ENCODE measurements at places on chromosomes 2 and 18. TPM values are rescaled to one million over a fixed set of nuclear protein-coding genes. Genes with fewer than 3 reads are reported as not detected.

DNA sequence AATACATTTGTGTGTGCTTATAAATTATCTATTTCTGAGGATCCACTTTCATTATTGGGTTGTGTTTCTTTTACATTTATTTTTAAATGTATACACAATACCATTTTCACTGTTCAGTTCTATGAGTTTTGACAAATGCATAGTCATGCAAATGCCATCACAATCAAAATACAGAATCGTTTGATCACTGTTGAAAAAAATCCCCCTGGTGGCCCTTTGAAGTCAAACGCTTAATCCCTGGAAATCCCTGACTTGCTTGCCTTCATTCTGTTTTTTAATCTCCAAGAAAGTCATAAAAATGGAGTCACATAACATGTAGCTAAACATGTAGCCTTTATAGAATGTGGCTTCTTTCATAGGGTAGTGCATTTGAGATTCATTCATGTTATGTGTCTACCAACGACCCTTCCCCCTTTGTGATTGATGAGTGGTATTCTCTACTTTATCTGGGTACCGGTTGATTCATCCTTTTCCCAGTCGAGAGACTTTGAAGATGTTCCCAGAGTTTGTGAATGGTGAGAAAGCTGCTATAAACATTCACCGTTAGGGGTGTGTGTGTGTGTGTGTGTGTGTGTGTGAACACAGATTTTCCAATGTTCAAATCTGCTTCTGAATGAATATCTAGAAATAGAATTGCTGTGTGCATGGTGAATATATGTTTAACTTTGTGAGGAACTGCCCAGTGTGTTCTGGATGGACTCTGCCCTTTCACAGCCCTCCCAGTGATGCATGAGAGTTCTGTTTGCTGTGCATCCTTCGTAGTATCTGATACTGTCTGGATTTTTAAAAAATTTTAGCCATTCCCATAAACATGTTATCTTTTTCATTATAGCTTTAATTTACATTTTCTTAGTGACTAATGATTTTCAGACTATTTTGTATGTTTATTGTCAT is 173.6 kb downstream of the GALR1 start:
- DNase-seq, result no peak

DNA sequence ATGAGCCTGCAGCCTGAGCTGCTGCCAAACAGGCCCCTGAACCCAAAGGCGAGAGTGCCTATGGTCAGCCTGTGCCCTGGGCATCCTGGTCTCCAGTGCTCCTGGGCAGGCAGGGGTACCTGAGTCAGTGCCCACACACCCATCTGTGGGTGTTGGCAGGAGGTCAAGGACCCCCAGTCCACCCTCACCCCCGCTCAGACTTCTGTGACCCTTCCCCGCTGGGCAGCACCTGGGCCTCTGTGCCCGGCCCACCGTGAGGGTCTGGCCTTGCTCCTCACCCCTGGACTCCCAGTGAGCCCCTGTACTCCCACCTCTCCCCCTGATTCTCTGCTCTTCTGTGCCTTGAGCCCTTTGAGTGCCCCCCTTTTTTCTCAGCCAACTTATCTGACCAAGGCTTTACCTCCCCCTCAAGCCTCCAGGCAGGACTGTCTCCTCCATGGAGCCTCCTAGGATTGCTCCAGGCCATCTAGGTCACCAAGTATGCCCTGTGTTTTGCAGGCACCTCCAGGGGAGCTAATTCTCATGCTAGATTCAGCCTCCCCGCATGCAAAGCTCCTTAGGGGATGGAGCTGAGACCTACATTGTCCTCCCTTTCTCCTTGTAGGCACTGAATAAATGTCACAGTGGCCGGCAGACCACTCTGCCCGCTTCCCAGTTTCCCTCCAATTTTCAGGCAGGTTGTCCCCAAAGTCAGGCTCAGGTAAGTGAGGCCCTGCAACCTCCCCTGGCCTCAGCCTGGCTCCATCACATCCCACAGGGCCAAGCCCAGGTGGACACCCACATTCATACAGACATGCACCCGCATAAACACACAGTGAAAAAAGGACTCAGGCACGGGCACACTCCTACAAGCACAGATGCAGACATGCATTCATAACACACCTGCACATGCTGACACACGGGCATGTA is 21.9 kb upstream of the PTMA start:
- DNase-seq, result no peak

- no peak for DNase-seq
These were observed 91.8 kb downstream of the SKA1 start for GRCh38 chr18:50466634-50467033.

DNA sequence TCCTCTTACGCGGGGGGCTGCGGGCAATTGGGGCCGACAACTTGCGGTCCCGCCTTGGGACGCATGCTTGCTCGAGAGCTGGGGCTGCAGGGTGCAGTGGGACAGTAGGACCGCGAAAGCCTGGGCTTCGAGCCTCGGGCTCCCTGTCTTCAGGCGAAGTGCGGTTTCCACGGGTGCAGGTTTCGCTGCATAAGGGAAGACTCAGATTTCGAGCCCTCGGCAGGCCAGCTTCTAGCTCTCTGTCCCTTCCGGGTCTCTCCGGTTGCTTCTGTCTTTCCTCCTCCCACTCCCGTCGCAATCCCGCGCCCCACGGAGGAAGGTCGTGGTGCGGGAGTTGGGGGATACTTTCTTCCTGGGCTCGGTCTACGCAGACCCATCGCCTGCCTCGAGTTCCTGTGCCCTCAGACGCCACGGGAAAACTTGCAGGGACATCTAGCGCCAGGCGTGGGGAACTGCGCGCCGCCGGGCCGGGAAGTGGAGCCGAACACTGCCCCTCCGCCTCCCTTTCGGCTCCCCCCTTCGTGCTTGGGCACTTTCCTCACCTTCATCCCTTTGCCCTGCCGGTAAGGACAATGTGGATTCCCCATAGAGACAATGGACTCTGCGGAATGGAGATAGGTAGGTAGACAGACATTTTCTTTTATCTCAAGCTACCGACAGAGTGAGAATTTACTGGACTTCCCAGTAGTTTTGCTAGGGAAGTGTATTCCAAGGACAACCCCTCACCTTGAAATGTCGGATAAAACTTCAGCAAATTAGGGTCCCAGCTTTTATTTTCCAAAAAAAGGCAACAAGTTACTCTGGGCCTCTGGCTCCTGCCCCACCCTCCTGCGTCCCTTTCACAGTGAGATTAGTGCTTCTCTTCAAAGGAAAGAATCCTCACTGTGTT is 4.2 kb upstream of the HOXD13 start:
- peak; percentile 40 for DNase-seq

Gene SYT4
- not detected for total RNA-seq

DNA sequence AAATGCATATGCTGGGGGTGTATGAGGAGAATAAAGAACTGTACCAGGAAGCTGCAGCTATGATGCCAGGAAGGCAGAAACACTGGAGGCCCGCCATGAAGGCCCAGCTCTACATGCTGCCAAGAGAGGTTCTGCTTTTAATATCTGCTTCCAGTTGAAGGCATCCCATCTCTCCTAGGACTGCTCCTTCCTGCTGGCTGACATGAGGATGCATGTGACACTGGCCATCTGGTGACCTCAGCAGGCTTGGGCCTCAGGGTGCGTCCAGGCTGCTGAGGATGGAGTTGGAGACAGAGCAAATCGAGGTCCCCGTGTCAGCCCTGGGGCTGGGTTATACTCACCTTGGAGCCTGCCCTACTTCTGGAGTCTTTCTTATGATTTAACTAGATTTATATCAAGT is 49.0 kb downstream of the PSMG2 start:
- DNase-seq, result no peak

DNA sequence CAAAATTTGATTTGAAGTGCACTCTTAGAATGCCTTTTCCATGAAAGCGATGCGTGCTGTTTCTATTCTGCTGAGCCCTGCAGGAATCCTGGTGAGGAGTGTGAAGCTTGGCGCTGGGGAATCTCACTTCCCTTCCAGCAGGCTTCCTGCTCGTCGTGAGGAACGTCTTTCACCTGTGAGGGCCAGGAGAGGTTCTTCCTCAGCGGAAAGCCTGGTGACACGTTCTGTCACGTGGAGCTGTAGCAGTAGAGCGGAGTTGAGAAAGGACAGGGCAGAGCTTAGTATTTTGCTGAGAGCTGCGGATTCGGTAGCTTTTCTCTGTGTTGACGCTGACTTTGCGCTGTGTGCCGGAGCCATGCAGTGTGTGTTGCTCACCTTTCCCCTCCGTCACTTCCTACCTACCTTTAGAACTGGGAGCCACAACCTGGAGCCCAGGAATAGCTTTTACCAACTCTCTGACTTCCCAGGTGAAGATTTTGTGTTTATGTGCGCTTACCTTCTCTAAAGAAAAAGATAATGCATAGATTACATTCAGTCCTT is 294.8 kb downstream of the PTGR3 start:
- DNase-seq, result no peak

GRCh38 chr2:241980193-241980592 is 110.7 kb downstream of the RTP5 start:
- no peak for DNase-seq

- no peak for DNase-seq
These were observed 44.6 kb downstream of the TMEFF2 start for GRCh38 chr2:192150166-192150565.

DNA sequence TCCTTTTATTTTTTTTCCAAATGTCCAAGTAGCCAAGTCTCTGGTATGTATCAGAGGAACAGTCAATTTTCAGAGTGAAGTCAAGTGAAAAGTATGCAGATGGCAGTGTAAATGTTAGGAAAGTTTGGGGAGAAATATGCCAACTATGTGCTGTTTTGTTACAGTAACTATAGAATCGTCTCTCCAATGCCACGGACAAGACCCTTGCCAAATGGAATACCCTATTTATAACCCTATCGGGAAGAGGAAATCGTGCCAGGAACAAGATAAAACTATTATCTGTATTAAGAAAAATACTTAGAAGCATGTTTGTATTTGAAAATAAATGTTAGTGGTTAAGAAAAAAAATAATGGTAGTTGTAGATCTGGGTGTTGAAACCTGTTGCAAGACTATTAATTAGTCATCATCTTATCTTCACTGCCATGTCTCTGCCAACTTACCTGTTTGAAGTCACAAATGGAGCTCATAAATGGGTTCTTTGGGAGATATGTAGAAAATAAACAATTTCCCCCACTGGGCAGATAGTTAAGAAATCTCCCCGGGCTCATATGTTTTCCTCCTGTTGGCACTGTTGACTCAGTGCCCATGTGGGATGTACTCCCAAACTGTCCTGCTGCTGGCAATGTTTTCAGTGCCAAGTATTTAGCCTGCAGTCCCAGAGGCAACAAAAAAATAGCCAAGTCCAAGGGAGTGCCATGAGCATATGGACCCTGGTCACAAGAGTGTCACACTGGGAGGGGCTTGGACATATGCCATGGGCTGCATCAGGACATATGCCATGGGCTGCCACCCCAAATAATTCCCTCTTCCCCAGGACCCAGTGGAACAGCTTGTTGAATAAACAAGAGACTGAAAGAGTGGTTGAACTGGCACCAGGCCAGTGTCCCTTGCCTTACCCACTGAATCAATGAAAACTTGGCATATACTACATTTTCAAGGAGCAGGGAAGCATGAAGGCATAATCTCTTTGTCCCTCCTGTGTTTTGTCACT is 366.9 kb downstream of the OSR1 start:
- no peak for DNase-seq

- DNase-seq, result no peak
These were observed 375.4 kb upstream of the ACVR2A start for GRCh38 chr2:147469471-147469870.
